ENCODE measurements at places on chromosomes 6 and 20. TPM values are rescaled to one million over a fixed set of nuclear protein-coding genes. Genes with fewer than 3 reads are reported as not detected.

DNA sequence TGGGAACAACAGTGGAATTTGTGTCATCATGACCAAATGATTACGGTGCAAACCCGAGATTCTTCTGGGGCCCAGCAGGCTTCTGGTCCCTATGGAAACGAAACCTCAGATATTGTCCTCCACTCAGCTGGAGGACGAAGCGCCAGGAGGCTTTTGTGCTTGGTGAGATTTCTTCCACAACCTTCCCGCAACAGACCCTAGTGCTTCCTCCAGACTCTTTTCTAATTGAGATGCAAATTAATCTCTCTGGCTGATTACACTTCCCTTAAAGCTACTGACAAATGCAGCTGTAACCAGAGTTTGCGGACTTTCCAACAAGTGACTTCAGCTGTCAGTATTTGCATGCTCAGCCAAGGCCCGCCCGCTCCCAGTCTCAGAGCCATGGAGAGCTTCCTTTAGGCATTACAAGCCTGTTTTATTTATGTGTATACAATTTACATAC lies 96.0 kb downstream of the INSM1 start:
- DNase-seq, result no peak

- DNase-seq, result no peak
Measured at GRCh38 chr6:15551798-15552197, 111.0 kb downstream of the DTNBP1 start.

- no peak for DNase-seq
Measured at GRCh38 chr6:134080171-134080795, 27.9 kb upstream of the SLC2A12 start.

GRCh38 chr6:145071836-145072235 lies 663.5 kb downstream of the EPM2A start:
- no peak for DNase-seq

DNA sequence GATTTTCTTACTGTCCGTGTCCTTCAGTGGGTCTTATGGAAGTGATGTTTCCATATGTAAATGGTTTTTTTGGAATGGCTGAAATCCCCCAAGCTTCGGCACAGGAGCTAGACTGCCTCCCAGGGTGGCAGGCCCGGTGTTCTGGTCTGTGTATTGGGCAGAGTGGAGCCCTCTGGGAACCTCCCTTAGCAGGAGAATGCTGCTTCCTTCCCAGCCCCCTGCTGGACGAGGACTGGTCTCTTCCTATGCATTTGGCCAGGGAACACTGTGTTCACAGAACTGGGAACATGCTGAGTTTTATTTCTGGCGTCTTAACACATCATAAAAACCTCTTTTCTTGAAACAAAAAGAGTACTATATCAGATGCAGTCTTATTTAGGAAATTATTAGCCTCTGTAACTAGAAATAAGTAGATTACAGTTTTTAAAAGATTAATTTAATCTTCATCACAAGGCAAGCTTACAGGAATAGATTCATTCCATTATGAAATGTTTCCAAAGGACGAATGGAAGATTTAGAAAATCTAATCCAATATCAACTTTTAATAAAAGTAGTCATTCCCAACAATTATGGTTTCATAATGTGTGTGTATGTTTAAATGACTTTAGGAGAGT lies 56.6 kb downstream of the SYTL3 start:
- no peak for DNase-seq

DNA sequence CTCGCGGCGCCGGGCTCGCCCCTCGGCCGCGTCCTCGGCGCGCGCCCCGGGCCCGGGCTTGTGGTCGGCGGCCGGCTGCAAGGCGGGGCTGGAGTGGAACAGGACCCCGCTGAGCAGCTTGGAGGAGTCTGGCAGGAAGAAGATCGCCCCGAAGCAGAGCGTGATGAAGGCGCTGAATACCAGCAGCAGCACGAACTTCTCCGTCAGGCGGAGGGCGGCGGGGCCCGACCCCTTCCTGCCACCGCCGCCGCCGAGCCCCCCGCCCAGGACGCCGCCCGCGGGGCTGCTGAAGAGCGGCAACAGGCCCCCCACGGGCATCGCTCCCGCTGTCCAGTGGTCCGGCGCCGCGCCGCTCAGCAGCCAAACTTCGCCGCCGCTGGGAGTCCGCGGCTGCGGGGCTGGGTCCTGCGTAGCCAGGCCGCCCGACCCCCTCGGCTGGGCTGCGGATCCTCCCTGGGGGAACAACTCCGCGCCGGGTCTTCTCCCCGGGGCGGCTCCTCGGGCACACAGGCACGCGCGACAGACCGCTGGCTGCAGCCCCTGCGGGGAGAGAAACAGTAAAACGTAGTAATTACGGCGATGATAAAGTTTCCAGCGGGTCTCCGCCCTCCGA lies 707 bp downstream of the MAN1A1 start:
- DNase-seq, result peak; percentile 23

- no peak for DNase-seq
Measured at GRCh38 chr6:65935412-65935811, 228.4 kb upstream of the EYS start.

DNA sequence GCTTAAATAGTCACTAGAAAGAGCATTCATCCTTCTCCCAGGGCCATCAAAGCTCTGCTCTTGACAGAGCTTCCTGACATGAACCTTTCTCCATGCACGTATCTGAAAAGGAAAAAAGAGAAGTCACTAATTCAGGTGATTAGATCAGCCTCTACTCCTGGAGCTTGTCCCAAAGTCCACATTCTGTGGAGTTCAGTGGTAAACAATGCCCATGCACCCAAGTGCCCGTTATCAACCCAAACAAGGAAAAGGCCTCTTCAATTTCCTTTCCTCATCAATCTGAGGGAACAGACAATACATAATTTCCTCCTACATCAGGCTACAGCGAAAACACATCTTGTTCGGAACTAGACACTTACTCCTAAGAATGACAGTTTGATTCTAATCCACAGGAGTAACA lies 129.2 kb upstream of the PCSK2 start:
- no peak for DNase-seq

GRCh38 chr6:29948277-29948676 lies 5.9 kb downstream of the HLA-A start:
- no peak for DNase-seq

- no peak for DNase-seq
Measured at GRCh38 chr6:95802978-95803377, 212.8 kb upstream of the FUT9 start.

GRCh38 chr6:55568808-55569439 lies 10.1 kb downstream of the HMGCLL1 start:
- no peak for DNase-seq

- no peak for DNase-seq
Measured at GRCh38 chr6:161169035-161169434, 104.8 kb downstream of the AGPAT4 start.

- DNase-seq, result no peak
Measured at GRCh38 chr6:6865611-6866010, 242.2 kb upstream of the RREB1 start.

DNA sequence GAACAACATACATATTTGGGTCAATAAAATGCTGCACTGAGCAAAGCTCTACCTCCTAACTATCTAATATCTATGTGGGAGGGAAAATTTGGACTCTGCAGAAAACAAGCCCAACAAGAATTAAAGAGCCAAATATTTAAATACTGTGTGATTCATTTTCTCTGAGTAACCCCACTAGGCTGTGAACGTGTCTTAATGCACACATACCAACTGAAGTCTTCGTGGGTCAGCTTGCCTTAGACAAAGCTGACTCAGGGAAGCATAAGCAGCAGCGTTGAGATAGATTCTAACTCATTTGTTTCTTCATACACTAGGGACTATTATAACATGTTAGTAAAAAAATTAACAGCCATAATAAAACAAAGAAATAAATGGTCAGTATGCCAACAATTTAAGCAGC lies 114.3 kb downstream of the GJA1 start:
- DNase-seq, result no peak

- DNase-seq, result no peak
Measured at GRCh38 chr20:59063358-59064213, 21.0 kb upstream of the PRELID3B start.

GRCh38 chr20:54514028-54514607 lies 38.7 kb downstream of the DOK5 start:
- DNase-seq, result no peak

DNA sequence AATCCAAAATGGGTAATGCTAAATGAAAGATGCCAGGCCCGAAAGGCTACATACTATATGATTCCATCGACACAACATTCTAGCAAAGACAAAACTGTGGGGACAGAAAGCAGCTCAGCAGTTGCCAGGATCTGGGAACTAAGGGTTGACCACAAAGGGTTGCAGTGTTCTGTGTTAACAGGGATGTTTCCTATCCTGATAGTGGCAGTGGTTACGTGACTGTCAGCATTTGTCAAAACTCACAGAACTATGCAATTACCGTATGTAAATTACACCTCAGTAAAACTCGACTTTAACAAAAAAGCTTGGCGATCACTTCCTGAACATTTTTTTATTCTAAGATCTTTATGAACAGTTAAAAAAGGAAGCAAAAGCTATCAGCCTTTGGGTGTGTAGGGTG lies 83.9 kb downstream of the BANF2 start:
- DNase-seq, result no peak

DNA sequence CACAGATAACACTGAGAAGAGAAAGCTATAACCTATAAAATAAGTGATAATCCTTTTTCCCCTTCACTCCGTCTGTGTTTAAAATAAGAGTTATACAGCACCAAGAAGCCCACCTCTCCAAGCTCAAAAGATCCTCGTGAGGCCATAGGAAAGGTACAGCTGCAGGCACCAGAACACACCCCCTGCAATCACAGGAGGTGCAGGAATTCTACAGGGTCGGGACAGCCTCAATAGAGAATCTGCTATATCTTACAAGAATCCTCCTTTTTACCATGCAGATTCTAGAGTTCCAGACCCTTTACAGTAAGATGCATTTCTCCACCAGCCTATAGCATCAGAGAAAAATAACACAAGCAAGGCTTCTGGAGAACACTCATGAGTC lies 5.0 kb upstream of the ADGRF1 start:
- no peak for DNase-seq

Gene TPBG
- total RNA-seq, result 31.3 TPM

Gene RHAG
- not detected for total RNA-seq

Gene IL17F
- total RNA-seq, result not detected

Gene PROKR2
- not detected for total RNA-seq

Gene ERVFRD-1
- total RNA-seq, result not detected

Measured in progenitor cell of endocrine pancreas (in vitro differentiated cells).